ENCODE measurements at places on chromosomes 7 and 10. TPM values are rescaled to one million over a fixed set of nuclear protein-coding genes. Genes with fewer than 3 reads are reported as not detected.

DNA sequence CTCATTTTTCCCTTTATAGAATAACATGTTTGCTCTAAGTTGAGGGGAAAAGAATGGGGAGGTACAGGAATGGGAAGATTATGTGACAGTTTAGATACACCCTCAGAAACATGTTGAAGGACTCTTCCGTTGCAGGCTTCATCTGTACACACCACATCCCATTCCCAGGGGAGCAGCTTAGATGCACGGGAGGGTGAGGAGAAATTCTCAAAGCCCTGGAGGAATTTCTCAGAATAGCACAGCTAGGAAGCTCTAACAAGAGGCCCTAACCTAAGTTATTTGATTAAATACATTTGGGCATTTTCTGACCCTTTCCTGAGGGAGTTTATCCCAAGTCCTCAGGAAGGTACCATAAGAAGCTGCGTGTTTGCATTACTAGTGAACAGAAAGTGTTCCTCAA is 660.2 kb upstream of the IGFBP3 start:
- no peak for DNase-seq

DNA sequence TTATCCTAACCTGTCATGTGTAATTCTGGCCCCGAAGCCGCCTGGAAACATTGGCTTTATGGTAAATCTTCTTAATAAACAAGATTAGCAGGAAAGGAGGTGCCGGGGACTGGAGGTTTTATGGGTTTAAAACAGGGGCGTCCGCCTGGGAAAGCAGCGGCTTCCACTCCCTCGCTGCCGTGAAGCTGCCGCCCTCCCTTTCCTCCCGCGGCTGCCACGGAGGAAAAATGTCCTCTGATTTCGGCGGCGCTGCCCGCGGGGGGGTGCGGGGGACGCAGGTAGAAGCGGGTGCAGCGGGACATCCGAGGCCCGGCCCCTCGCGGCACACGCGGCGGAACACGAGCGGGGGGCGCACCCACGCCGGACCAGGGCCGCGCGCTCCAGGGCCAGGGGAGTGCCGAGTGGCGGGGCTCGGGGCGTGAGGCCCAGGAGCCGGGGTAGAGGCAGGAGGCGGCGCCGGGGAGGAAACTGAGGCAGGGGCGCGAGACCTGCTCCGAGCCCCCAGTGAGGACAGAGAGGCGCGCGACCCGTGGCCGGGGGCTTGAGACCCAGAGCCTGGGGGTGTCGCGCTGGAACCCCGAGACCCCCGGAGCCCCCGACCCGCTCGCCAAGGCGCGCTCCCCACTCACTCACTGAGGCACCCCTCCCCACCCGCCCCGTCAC is 993 bp downstream of the PTPRN2 start:
- DNase-seq, result no peak

Gene TMEM225B
- 2.1 TPM for total RNA-seq

Gene MSRB2
- total RNA-seq, result 1.1 TPM

Gene LRRC4
- 1.2 TPM for total RNA-seq

- DNase-seq, result no peak
Observed at GRCh38 chr7:29123626-29124190, 22.6 kb downstream of the CPVL start.

Gene TUBGCP2
- 79.1 TPM for total RNA-seq

- peak; percentile 5 for DNase-seq
Observed at GRCh38 chr7:151101621-151102396, 15.5 kb downstream of the AGAP3 start.

Data from CD8-positive, alpha-beta T cell (primary cell).